ENCODE measurements at places on chromosomes 7 and 10.

- no peak for DNase-seq
Observed at GRCh38 chr10:69421611-69422308, 5.0 kb upstream of the TACR2 start.

DNA sequence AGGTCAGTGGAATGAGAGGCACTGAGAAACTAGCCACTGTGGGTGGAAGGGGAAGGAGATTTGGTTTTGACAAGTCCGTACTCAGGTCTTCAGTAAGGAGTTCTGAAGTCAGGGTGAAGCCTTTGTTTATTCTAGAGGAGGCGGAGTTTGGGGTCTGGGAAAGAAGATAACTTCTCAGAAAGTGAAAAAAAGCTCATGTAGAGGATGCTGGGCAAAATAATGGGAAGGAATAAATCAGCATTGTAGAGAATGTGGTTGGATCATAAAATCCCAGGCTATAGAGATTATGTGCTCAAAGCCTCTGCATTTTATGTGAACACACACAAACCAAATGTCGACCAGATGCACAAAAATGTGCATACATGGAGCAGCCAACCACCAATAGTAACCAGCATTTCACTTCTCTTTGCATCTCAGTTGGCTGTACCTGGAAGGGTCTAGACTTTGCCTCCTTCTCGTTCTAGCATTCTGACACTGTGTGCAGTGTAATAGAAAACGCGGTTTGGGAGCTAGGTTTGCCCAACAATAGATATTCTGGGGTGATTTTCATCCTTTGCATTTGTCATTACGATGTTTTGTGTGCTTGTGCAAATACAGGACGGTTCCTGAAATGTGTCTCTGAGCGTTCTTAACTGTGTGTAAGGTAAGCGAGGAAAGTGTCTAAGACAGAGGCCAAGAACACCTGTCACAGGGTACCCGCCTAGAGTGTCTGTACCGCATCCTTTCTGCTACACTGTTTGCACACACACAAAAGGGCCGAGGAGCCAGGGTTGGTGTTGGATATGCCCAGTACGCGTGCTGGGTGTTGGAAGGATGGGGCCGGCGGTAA, 603 bp upstream of the HECW1 start:
- DNase-seq, result no peak

DNA sequence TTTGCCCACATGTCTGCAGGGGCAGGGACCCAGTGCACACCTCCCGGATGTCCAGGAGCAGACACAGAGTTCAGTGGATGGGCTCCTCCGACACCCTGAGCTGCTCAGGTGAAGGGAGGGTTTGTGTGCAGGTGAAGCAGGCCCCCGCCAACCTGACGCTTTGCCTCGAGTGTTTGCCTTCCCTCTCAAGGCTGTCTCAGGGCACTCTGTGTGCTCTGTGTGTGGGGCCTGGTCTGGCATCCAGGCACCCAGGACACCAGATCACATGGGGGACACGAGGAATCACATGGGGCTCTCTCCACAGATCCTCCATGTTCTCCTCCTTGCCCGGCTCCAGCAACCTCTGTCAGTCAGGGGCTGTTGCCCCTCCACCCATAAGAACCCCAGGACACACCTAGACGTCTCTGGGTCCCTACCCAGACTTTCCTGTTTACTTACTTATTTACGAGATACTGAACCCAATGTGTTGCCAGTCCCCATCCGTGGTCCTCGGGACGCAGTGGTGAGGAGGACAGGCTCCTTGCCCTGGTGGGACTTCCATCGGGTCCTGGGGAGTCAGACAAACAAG, 99.5 kb downstream of the HTR5A start:
- no peak for DNase-seq

GRCh38 chr7:117587931-117588330, 108.1 kb downstream of the CFTR start:
- no peak for DNase-seq

DNA sequence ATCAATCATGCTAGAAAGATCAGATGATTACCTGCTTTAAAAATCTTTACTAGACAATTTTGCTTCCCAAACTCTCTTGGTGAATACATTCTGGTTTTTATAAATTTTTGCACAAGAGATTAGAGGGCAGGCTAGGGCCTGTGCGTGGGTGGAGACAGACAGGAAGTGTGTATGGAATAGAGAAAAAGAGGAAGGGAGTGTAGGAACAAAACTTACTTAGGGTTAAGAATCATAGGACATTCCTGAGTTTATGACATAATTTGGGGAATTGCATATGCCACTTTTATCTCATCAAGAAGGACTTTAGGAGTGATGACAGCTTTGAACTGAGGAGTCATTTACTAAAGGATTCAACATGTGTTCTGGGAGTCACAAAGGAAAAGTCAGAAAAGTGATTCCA, 31.3 kb downstream of the LAMB1 start:
- DNase-seq, result no peak

GRCh38 chr10:19968745-19969144, 152.5 kb downstream of the PLXDC2 start:
- no peak for DNase-seq

DNA sequence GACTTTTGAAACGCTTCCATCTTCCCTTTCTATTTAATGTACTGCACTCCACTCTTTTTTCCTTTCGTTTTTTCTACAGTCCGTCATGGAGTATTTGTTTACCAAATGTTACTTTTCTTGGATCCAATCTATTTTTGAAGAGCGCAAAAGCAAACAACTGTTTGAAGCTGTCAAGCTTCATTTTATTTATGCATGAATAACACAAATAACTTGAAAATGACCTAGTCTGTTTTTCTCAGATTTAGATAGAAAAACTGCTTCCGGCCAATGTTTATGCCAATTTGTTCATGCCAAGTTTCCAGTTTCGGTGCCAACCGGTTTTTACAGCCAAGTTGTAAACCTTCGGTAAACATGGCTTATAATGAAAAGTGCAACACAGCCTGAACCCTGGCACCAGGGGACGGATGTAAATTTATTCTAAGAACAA, 150.9 kb upstream of the KLF6 start:
- no peak for DNase-seq

GRCh38 chr7:130273933-130274255, 7.2 kb downstream of the CPA2 start:
- DNase-seq, result no peak

- peak; percentile 26 for DNase-seq
Observed at GRCh38 chr7:37495574-37496184, 47.0 kb upstream of the ELMO1 start.

GRCh38 chr7:8000315-8000941, 31.8 kb downstream of the GLCCI1 start:
- no peak for DNase-seq

GRCh38 chr7:128708824-128709223, 30.3 kb upstream of the CALU start:
- no peak for DNase-seq

- no peak for DNase-seq
Observed at GRCh38 chr7:90726623-90727022, 130.5 kb downstream of the CDK14 start.

- no peak for DNase-seq
Observed at GRCh38 chr7:149779502-149779805, 6.1 kb upstream of the ZNF467 start.

DNA sequence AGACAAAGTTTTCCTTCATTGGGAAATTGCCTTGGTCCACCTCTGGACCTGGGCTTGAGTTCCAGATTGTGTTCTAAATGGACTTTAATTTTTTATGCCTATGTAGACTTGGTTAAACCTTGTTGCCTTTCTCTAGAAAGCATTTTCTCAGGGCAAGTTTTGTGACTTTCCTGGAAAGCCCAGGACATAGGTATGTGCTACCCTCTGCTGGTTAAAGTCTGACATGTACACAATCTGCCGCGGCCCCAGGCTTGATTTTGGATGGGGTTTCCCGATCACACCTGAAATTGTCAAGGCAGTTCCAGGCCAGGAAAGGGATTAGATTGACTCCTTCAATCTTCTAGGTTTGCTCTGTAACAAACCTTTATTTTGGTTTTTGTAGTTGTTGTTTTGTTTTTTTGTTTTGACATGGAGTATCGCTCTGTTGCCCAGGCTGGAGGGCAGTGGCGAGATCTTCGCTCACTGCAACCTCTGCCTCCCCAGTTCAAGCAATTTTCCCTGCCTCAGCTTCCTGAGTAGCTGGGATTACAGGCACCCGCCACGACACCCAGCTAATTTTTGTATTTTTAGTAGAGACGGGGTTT, 14.1 kb upstream of the AKR1B10 start:
- peak; percentile 18 for DNase-seq

GRCh38 chr10:22615101-22615500, 99.3 kb downstream of the PIP4K2A start:
- no peak for DNase-seq

- DNase-seq, result no peak
Observed at GRCh38 chr7:89687211-89687610, 467.1 kb upstream of the STEAP1 start.

DNA sequence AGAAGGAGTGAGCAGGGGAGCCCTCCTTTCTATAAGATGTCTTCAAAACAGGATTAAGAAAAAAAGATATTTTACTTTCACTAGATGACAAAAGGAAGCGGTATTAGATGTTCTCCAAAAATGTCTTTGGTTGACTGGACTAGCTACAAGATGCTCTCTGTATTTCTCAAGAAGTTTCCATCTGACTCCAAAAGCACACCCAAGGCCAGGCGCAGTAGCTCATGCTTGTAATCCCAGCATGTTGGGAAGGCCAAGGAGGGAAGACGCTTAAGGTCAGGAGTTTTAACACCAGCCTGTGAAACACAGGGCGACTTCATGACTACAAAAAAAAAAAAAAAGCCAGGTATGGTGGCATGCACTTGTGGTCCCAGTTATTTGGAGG, 84.5 kb downstream of the PIP4K2A start:
- no peak for DNase-seq

DNA sequence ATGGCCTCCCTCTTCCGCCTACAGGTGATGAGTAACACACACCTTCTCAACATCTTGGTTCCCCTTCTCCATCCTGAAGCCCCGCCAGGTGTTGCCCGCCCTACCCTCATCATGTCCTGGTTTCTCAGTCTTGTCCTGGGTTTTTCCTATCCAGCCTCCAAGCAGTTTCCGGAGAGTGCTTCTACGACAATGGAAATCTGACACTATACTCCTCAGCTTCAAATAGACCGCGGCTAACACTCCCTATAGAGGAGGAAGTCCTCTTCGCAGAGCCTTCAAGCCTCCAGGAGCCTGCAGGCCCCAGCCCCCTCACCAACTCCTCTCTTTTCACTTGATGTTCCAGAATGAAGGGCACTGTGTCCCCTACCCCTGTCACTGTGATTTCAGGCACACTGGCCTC, 147.4 kb downstream of the PRPF18 start:
- DNase-seq, result no peak

- DNase-seq, result peak; percentile 79
Observed at GRCh38 chr7:65269150-65269856, 104.4 kb upstream of the ZNF92 start.

- no peak for DNase-seq
Observed at GRCh38 chr7:155222573-155222972, 75.1 kb upstream of the INSIG1 start.

- DNase-seq, result no peak
Observed at GRCh38 chr7:111401516-111401915, 160.8 kb downstream of the IMMP2L start.

DNA sequence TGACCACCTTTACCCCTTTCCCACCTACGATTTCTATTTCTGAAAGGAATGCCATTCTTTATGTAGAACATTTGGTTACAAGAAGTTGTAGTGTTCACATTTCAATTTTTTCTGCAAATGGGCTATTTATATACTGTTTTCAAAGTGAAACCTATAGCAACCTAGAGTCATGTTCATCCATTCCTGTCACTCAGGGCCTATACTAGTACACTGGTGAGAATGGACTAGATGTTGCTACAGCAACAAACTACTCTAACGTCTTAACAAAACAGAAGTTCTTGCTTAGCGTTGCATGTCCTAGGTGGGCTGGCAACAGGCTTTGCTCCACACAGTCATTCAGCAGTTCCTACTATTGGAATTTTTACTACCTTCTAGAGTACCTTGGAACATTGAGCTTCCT, 16.3 kb downstream of the CASD1 start:
- no peak for DNase-seq

GRCh38 chr7:149191851-149192250, 3.5 kb upstream of the ZNF282 start:
- DNase-seq, result no peak

GRCh38 chr7:91347290-91347689, 83.1 kb downstream of the FZD1 start:
- DNase-seq, result no peak

DNA sequence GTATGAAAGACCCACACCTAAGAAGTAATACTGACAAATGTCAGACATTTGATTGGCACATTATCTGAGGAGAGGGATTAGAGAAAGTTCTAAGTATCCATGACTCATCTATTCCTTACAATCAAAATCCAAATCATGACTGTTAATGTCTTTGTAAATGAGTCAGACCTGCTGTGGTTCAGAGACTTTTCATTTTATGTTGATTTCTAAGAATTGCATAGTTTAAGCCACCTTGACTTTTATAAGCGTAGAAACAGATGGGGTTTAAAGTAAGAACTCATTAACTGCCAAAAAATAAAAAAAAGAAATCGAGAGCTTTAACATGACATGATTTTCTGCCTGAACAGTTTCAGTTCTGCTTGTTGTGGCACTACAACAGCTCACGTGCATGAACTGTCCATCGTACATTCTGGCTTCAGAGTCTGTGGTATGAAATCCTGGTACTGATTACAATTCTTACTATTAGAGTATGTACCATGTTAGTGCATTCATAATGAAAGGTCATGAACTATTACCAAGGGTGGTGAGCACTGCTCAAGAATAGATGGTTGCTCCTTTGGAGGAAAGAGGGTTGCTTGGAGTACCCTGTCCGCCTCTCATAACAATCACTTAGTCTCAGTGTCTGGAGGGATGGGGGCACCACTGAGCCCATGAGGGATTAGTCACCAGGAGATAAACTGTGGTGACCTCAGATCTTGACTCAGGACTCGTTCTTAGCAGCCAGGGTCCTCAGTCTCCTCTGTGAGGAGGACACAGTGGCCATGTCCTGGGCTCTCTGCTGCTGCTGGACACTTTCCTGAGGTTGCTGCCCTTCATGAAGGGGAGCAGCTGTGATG, 42.2 kb downstream of the ACSM6 start:
- DNase-seq, result no peak

DNA sequence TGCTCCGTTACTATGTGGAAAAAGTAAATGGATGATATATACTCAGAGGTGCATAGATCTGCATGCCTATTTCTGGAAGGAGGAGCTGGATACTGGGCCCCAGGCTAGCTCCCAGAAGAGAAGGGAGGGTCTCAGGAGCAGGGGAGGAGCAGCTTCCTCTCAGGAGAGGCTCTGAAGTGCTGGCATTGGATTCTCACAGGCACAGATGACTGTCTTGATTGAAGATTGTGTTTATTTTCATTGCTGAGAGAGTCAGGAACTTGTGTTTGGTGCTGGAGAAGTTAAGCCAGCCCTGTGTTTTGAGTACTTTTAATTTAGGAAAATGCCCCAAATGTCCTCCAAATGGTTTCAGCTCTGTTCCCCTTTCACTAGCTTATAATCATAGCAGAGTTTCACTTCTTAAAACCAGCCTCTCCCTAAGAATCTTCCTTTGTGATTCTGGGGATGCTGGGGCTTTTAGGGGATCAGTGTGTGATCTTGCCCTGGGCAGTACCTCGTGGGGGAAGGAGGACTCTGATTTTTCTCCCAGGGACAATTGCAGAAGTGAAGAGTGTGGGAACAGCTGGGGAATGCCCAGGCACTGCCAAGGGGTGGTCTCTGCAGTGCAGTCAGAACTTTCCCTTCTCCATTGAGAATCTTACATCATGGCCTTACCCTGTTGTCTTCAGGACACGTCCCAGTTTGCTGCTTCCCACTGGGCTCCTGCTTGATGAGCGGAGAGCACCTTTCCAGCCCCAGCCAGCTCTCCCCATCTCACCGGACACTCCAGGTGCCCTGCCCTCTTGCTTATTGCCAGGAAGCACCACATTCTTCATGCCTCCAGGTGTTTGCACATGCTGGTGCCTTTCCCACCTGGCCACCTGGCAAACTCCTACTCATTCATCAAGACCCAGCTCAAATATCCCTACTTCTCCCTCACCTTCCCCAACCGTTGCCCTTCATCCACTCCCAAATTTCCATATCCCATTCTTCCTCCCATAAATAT, 102.8 kb downstream of the ARHGAP22 start:
- no peak for DNase-seq

Measured in germinal center (tissue), 1 donor.